ENCODE measurements at places on chromosomes 11 and 22.

DNA sequence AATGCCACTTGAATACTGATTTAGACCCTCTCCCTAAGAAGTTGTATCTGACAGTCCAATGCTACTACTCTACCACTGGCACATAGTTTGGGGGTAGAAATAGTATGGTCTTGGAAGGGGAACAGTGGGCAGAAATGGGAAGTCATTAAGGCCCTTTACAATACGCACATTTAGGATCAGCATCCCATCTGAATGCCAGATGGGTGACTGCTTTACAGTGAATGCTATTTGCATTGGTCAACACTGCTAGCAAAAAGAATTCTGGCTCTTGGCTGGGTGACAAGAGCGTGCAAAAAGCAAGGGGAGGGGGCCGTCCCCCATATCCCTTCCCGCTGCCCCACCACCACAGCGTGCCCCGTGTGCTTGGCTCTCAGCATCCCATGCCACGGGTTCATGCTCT, 104.7 kb upstream of the BID start:
- DNase-seq, result no peak

GRCh38 chr22:36162127-36163034, 1.8 kb upstream of the APOL3 start:
- DNase-seq, result peak; percentile 33

GRCh38 chr22:23180301-23180892, at the start of gene BCR:
Gene BCR (plus strand): TSS chr22:23180509. CDS start chr22:23180961, 452 bp downstream.
- DNase-seq, result peak; percentile 68

GRCh38 chr11:32032478-32032877, 58.4 kb upstream of the RCN1 start:
- DNase-seq, result no peak

GRCh38 chr22:29879753-29880152, 3.2 kb upstream of the MTMR3 start:
- DNase-seq, result peak; percentile 7

DNA sequence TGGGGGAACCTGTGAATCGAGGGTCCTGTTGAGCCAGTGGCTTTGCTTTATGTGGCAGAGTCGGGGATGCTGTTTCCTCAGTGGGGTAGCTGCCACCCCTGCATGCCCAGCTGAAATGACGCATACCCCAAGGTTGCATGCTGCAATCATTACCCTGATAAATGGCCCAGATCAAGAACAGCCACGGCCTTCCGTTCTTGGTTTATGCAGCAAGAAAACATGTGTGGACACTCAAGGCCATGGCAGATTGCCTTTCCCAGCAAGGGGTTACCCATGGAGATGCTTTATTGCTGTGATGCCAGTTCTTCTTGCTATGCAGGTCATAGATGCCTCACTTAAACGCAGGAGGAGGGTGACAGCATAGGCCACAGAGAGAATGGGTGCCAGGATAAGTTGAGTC, 14.3 kb upstream of the SREBF2 start:
- DNase-seq, result no peak

DNA sequence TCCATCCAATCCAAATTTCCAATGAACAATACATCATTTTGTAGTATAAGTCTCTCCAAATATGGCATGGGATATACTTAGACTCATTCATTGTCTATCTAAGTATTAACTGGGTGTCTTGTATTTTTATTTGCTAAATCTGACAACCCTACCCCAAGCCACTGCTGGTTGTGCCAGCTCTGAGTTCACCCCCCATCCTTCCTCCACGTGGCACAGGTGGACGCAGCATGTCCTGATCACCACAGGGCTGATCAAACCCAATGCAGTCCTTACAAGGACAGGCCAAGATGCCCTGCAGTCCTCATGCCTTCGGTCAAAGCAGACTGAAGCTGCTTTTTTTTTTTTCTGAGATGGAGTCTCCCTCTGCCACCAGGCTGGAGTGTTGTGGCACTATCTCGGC, 62.8 kb downstream of the SYN3 start:
- DNase-seq, result no peak

- DNase-seq, result no peak
These were observed 117.2 kb downstream of the APIP start for GRCh38 chr11:34798985-34799384.

DNA sequence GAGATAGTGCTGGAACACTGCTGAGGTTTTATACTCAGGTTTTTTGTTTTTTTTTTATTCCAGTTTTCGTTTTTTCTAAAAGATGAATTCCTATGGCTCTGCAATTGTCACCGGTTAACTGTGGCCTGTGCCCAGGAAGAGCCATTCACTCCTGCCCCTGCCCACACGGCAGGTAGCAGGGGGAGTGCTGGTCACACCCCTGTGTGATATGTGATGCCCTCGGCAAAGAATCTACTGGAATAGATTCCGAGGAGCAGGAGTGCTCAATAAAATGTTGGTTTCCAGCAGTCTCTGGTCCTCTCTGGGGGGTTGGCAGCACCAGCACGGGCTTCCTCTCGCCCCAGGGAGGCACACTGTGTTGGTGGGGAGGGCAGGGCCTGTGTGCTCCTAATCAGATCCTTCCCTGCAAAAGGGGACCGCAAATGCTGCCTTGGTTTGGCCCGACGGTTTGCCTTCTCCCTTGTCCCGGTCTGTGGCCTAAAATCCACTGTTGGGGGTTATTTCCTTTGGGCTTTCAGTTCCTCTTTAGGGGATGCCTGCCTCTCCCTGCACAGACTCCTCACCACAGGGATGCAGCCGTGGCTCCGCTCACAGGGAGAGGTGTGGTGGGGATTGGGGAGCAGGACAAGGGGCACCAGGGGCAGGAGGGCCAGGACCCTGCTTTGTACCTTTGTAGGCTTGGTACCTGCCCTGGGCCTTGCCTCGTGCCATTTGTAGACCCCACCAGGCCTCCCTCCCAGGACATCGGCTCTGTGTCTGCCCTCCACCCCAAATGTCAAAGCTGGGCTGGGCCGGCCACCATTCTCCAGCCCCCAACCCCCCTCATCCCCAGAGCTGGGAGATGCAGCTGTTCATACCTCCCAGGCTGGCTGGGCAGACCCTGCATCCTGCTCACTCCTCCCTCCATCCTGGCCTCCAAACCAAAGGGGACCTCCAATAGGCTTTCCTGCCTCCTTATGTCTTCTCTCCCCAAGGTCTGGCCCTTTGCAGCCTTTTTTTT, 13.5 kb downstream of the MCAT start:
- no peak for DNase-seq

Measured in activated naive CD8-positive, alpha-beta T cell treated with anti-CD3 and anti-CD28 coated beads, Interleukin-2, amount 50 U/mL, for 24 hours (primary cell).